ENCODE measurements at places on chromosomes 12 and 14. TPM values are rescaled to one million over a fixed set of nuclear protein-coding genes. Genes with fewer than 3 reads are reported as not detected.

PLD4 gene
- total RNA-seq = 3.9 TPM

CISTR gene
- total RNA-seq = not detected

FERMT2 gene
- total RNA-seq = 60.8 TPM

NEUROD4 gene
- total RNA-seq = 9.9 TPM

MYO1H gene
- 0.09 TPM for total RNA-seq

LTBR gene
- 3.1 TPM for total RNA-seq

DCN gene
- 120 TPM for total RNA-seq

ETV6 gene
- total RNA-seq = 4.8 TPM

PRB2 gene
- total RNA-seq = not detected

G2E3 gene
- 47.9 TPM for total RNA-seq

PROX2 gene
- not detected for total RNA-seq

IFNG-AS1 gene
- total RNA-seq = not detected

AKAP5 gene
- total RNA-seq = 4.8 TPM

DIO3 gene
- 6.1 TPM for total RNA-seq

IPO4 gene
- total RNA-seq = 14.5 TPM

E2F7 gene
- total RNA-seq = 9.3 TPM

TTC6 gene
- total RNA-seq = 2.4 TPM

PLEKHD1 gene
- 1.3 TPM for total RNA-seq

LRCOL1 gene
- total RNA-seq = not detected

GARIN6 gene
- total RNA-seq = not detected

PYGL gene
- 9.9 TPM for total RNA-seq

IFT43 gene
- total RNA-seq = 26.3 TPM

RAN gene
- total RNA-seq = 245 TPM

LRRK2 gene
- 10.7 TPM for total RNA-seq

RABGGTA gene
- 17.2 TPM for total RNA-seq

DEGS2 gene
- total RNA-seq = 2.0 TPM

KLHDC1 gene
- 9.9 TPM for total RNA-seq
